CD4-positive, alpha-beta T cell treated with Interleukin-4 for 1 hour (primary cell): ENCODE measurements at places on chromosomes 1 and 21.

DNA sequence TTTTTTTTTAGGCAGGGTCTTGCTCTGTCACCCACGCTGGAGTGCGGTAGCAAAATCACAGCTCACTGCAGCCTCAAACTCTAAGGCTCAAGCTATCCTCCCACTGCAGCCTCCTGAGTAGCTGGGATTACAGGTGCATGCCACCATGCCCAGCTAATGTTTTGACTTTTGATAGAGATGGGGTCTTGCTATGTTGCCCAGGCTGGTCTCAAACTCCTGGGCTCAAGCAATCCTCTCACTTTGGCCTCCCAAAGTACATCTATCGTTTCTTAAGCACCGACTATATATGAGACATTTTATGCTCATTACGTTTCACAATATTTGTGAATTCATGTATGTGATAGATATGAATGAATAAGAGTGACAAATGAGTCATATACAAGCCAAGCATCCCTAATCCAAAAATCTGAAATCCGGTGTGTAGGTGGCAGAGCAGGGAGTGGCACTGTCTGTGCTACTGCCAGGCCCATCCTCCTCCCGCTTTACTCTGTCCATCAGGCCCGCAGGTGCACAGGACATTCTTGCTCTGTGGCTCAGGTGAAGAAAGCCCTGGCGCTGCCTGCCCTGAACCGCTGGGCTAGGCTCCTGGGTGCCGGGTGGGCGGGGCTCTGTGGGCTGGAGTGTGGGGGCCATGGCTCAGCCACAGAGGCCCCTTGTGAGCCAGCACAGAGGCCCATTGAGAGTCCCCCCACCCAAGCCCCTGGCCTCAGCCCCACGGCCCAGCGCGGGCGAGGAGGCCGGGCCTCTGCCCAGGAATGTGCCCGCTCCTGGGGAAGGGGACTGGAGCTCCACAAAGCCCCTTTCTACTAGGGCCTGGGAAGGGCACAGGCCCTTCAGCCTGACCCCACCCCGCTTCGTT lies 45.3 kb downstream of the HSPG2 start:
- DNase-seq: no peak

DNA sequence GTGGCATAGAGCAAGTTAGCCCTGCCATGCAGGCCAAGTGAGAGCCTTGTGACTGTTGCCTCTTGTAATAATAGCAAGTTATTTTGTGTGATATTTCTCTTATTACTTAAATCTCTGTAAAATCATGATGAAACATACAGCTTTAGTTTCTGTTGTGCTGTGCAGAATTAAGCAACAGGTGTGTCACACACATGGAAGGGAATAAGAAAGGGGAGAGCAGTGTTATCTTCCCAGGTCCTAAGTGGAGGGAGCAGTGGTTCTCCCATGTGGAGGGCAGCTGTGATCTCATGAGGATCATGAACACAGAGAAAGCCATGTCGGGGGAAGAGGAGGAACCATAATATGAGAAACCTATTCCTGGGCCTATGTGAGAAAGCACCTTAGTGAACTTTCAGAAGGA lies 25.2 kb upstream of the SCYL3 start:
- no peak for DNase-seq

DNA sequence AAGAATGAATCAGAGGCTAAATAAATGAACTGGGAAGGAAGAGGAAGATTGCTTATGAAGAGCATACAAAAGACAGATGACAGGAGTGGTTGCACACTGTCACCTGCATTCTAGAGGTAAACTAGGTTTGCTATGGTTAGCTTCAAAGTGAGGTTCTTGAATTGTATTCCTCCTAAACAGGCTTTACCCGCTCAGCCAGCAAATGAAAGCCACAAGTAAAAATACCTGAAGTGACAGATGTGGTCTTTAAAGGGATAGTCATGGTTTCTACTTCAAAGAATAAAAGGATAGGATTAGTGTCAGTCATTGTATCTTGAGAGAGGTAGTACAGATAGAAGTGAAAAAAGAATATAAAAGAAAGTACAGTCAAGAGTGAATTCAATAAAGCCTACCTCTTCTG lies 32.4 kb upstream of the PRDX6 start:
- DNase-seq: no peak

DNA sequence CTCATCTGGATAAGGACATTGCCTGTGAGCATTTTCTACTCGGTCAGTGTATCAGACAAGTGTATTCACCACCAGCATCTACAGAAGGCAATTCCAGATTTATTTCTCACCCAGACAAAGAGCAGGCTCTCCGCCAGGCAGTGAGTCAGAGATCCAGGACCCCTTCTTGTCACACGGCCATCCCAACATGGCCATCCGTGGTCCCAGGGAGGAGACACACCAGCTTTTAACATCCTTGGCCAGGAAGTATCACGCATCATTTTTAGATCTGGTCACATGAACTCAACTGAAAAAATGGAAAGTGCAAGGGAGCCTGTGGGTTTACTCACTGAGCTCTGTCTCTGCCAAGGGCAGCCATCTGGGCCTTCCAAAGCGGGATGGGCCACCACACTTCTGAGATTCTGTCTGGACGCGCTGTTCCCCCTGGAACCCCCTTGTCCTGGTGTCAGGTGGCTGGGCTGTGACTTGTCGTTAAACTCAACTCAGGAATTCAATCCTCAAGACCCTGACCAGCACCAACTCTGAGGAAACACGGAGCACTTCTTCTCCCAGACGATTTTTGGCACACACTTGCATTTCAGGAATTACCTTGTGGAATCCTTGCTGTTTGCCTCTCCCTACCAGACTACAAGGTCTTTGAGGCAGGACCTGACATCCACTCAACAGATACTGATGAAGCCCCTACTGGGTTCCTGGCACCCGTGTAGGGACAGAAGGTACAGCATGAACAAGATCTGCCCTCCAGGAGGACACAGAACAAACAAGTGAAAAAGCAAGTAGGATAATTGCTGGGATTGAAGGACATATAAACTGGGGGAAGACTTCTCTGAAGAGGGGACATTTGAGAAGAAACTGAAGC lies 21.6 kb upstream of the CCSAP start:
- no peak for DNase-seq

GRCh38 chr1:33295023-33295422 lies 25.9 kb downstream of the A3GALT2 start:
- DNase-seq: no peak

- DNase-seq: no peak
These were observed 9.9 kb downstream of the CD160 start for GRCh38 chr1:145729196-145729595.

DNA sequence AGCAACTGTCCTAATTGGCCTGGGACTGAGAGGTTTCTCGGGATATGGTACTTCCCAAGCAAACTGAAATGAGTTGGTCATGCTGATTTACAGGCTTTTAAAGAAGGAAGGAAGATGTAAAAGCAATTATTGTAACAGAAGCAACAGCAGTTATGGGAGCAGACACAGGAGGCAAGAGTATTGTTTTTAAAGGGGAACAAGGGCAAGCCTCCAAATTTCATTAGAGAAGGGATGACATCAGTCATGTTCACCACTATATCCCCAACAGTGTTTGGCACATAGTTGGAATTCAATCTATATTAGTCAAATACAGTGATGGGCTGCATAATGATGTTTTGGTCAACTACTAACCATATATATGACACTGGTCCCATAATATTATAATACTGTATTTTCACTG lies 46.0 kb upstream of the JUN start:
- DNase-seq: no peak

DNA sequence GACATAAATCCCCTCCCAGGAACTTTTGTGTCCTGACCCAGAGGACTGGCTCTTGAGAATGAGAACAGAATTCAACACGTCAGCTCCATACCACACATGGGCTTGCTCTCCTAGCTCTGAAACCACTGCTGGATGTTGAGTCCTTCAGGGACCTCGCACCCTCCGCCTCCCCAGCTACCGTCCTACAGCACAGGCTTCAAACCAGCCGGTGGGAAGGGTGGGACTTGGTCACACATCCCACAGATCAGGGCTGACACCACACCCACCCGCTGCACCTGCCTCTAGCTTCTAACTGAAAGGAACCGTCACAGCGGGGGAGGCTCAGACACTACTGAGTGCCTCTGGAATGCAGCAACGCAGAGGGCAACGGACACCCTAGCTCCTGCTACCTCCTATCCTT lies 24.0 kb downstream of the MRAP start:
- no peak for DNase-seq

GRCh38 chr1:8357329-8358101 lies 39.6 kb downstream of the SLC45A1 start:
- DNase-seq: no peak

- DNase-seq: no peak
These were observed 2.0 kb downstream of the PBX1 start for GRCh38 chr1:164561007-164561406.

DNA sequence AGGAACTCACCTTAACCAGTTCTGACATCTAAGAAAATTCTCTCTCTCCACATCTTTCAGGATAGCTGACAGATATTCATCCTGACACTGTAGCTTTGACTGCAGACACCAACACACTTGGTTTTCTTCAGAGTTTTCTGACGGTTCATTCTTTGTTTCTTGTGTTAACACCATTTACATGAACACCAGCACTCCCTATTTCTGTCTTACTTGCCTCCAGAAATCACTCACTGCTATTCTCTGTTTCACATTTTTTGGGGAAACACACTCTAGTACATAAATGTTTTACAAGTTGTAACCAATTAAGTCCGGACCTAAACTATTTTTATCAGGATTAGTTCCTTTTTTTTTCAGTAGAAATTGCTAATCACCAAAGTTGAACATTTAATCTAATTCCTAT lies 15.4 kb downstream of the FLVCR1 start:
- no peak for DNase-seq

DNA sequence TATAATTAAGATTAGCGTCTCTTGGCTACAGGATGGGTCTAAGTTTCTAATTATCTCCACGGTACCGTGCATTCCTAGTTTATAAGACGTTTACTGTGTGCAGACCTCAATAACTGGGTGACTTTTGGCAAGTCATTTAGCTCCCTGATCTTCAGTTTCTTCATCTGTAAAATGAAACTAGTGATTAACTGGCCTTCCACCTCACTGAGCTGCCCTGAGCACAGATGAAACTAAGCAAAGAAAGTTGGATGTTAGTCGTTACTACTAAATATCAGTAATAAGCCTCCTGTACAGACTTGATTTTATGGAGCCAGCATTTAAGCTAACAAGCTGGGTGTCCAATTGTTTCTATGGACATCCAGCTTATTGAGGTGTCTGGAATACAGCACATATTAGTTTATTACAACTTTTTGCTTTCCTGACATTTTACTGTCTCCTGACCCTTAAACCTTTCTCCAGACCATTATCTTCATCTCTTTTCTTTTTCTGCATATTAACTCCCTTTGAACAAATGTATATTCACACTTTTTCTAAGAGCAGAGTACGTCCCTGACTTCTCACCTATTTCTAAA lies 1.1 kb downstream of the CR2 start:
- no peak for DNase-seq
